ENCODE measurements at places on chromosomes 2 and 18.

- no peak for DNase-seq
Measured at GRCh38 chr2:124626993-124627392, 601.9 kb downstream of the CNTNAP5 start.

- DNase-seq: no peak
Measured at GRCh38 chr2:177520324-177520723, 127.8 kb downstream of the AGPS start.

DNA sequence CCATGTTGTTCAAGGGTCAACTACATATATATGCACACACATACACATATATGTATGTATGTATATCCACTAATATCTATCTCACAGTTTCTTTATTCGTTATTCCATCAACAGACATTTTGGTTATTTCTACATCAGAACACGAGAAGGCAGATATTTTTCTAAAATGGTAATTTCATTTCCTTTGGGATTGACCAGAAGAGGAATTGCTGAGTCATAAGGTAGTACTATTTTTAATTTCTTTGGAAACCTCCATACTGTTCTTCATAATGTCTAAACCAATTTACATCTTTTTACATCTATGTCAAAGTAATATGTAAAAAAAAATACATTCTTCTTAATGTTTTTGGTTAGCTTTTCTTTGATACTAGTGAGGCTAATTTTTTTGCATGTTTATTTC is 630.7 kb upstream of the GCFC2 start:
- DNase-seq: no peak

- DNase-seq: no peak
Measured at GRCh38 chr2:235485362-235485761, 8.5 kb upstream of the AGAP1 start.

GRCh38 chr2:218996937-218997336 is 3.7 kb upstream of the CRYBA2 start:
- no peak for DNase-seq

GRCh38 chr2:113985554-113986397 is 95.9 kb downstream of the ACTR3 start:
- DNase-seq: no peak

GRCh38 chr2:181570059-181570458 is 86.8 kb downstream of the CERKL start:
- no peak for DNase-seq

GRCh38 chr2:40797120-40797519 is 345.2 kb upstream of the SLC8A1 start:
- DNase-seq: no peak

DNA sequence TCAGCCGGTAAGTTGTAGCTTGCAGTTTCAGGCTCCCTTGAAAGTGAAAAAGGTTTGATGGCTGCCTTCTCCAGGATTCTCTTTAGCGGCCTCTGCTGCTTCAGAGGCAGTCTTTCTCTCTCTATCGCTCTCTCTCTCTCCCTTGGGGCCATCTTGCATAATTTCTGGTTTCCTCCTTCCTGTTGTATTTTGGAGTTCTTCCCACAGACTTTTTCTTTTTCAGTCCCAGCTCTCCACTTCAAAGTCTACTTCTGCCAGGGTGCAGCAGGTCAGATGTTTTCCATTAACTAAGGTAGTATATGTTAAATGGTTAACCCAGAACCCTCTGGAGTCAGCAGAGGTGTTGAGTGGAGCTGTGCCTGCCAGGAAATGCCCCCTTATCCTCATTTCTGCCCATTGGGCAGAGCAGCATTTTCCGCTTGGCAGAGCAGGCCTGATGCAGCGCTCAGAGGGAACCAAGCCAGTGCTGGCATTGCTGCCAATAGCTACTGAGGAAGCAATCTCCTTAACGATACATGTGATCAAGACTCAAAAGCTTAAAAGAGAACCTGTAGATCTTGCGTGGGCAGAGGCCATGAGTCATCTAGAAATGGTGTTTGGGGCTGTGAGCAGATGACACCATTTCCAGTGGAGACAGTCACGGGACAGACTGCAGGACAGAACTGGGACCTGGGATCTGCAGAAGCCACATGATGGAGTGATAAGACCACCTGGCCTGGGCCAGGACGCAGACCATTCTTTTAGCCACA is 20.8 kb downstream of the DBI start:
- DNase-seq: peak; percentile 94

DNA sequence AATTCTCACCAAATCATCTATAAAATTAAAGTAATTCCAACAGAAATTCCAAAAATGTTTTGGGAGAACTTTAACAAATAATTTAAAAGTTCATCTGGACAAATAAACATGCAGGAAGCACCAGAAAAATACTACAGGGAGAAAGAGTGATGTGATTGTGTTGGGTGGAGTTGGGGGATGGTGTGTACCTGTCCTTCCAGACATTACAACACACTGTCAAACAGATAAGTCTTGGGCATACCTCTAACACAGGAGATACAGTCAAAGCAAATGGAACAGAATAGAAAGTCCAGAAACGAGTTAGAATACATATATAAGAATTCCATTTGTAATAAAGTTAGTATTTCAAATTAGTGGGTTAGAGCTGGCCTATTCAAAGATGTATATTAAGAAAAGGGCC is 22.6 kb downstream of the METTL8 start:
- no peak for DNase-seq

DNA sequence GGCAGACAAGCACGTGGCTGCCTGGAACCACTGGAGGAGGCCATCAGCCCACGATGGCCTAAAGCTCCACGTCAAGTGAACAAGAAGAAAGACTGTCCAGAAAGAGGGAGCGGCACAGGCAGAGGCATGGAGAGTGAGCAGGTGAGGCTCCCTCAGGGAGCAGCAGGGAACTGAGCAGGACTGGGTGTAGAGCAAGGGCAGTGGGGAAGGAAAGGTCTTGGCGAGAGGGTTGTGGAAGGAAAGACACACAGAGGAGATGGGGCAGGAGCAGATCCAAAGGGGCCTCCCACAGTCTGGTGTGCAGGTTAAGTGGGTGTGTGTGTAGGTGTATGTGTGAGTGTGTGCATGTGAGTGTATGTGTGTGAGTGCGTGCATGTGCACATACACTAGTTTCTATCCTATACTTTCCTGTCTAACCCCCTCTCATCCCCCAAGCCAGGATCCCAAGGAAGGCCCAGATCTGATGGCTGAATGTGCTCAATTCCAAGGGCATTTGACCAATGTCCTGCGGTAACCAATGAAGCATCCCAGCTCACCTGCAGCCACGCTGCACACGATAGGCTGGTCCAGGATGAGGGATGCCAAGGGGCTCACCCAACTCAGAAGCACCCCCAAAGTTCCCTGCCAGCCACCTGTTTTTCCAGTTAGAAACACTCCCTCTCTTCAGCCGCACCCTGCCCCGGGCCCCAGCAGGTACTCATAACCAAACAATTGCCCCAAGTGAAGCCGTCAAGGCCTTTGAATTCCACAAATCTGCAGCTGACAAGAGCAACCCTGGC is 262.5 kb upstream of the RAB6C start:
- no peak for DNase-seq

DNA sequence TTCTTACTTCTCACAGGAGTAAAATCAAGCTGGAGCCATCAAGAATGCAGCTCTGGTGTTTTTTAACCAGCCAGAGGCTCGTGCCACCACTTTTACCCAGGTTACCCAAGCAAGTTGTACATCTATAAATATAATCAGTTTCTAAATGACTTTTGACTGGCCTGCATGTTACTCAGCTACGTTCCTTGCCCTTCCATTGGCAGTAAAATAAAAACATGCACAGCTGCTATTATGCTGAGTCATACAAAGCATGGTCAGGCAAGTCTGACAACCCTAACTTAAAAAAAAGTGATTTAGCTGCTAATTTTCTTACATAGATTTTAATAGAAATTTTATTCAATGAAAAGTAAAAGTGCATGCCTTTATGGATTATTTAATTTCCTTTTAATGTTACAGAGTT is 111.7 kb upstream of the CSRNP3 start:
- no peak for DNase-seq

GRCh38 chr2:138336146-138336545 is 165.4 kb upstream of the SPOPL start:
- DNase-seq: no peak

GRCh38 chr2:32478889-32479620 is 122.2 kb downstream of the BIRC6 start:
- no peak for DNase-seq

DNA sequence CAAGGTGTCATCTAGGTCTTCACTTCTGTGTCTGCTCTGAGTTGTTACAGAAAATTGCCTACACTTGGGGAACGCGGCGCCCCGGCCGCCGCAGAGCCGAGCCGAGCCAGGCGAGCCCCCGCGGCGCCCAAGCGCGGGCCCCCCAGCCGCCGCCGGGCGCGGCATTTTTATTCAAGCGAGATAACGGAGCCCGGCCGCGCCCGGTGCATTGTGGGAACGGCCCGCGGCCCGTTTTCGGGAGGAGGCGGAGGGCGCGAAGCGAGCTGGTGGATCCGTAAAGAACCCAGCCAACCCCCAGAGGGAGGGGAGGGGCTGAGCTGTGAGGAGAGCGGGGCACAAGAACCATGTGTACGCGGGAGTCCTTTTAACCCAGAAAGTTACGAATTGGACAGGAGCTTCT is 191.8 kb downstream of the FTCDNL1 start:
- DNase-seq: peak; percentile 10

- no peak for DNase-seq
Measured at GRCh38 chr2:226673314-226673723, 126.3 kb downstream of the IRS1 start.

GRCh38 chr18:5298156-5298852 is 2.8 kb upstream of the ZBTB14 start:
- no peak for DNase-seq

- no peak for DNase-seq
Measured at GRCh38 chr2:165348441-165348840, 109.2 kb downstream of the SCN2A start.

- DNase-seq: peak; percentile 10
Measured at GRCh38 chr2:106552921-106553320, 65.8 kb downstream of the CD8B2 start.

DNA sequence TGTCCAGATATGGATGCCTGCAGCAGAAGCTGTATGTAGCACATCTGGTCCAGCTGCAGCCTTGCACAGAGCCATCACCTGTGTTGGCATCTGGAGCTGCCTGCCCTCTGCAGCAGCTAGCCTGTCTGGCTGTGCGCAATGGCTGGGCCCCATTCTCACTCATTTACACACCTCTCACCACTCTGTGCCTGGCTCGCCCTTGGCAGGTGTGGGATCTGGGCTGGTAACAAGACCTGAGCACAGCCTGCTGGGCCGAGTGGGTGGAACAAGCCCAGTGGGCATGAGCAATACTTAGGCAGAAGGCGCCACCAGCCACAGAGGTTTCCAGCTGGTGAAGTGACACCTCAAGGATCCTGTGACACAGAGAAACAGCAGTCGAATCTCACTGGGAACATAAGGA is 714.1 kb downstream of the NUP35 start:
- no peak for DNase-seq

GRCh38 chr2:102235491-102235890 is 48.7 kb downstream of the IL1RL2 start:
- no peak for DNase-seq

DNA sequence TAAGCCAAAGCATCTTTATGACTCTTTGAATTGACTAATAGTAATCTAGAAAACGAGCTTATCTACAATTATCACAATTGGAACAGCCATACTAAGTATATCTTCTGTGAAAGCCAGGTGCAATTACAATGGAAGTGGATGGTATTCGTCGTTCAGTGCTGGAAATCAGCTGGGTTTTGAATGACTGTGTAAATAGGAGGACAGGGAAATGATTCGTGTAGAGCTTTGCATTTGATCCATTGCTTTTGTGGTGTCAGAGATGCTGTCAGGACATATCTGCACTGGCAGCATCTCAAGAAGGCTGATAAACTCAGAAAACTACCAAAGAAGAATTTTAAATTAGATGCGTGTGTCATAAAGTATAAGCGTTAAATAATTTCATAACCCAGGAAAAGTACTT is 187.1 kb downstream of the ZNF407 start:
- DNase-seq: no peak

GRCh38 chr2:69687971-69688611 is 44.6 kb upstream of the AAK1 start:
- no peak for DNase-seq

- no peak for DNase-seq
Measured at GRCh38 chr2:214810671-214811070, 1.2 kb upstream of the BARD1 start.

- DNase-seq: peak; percentile 22
Measured at GRCh38 chr2:25409468-25409867, 67.7 kb upstream of the DNMT3A start.

- DNase-seq: peak; percentile 57
Measured at GRCh38 chr2:120552800-120553481, 182.7 kb upstream of the GLI2 start.

DNA sequence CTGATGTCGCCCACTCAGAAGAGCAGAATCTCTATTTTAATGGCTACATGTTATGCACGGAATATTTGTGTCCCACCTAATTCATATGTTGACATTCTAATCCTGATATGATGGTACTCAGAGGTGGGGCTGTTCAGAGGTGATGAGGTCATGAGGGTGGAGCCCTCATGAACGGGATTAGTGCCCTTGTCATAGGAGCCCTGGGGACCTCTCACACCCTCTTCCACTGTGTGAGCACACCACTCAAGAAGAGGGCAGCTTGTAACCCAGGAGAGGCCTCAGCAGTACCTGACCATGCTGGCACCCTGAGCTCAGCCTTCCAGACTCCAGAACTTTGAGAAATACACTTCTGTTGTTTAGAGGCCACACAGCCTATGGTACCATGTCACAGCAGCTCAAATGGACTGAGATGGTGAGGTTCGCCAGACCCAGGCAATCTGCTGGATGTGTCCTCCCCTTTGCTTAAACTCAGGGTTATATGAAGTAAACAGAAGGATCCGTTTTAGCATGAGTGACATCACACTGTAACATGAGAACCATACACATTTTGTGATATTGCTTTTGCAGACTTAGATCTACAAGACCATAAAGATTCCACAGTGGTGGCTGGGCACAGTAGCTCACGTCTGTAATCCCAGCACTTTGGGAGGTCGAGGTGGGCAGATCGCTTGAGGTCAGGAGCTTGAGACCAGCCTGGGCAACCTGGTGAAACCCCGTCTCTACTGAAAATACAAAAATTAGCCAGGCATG is 48.7 kb downstream of the ATOH8 start:
- no peak for DNase-seq

DNA sequence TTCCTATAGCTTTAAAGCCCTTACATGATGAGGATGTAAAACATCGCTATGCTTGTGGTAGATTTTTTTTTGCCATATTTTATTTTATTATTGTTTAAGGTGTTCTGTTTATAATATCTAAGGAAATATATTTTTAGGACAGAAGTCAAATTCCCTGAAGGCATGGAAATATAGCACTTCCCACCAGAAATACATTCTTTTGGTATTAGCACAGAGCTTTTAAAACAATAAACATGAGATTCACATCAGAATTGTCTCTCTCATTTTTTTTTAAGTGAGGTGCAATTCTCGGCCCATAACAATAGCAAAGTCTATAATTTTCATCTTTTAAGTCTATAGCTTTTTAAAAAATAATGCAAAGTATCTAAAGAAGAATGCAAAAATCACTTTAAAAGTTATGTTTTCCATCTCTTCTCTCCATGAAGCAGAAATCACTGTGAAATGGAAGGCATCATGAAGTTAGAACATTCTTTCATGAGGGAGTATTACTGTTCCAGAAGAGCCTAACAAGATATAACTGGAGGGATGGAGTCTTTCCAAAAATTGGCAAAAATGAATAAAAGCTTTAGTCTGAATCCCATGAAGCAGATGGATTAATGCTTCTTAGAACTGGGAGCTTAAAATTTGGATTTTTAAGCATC is 283.6 kb upstream of the TRIB2 start:
- no peak for DNase-seq
